Suppressor macrophage treated with lipopolysaccharide for 4 hours (primary cell): ENCODE measurements at places on chromosomes 13 and 19.

- DNase-seq: peak; percentile 83
These were observed at the start of gene UBE2L5 for GRCh38 chr13:30422054-30422839. UBE2L5 (plus strand) TSS chr13:30422493; CDS start chr13:30427991, 5,498 bp downstream.

GRCh38 chr13:99987154-99988019 is 5.8 kb downstream of the ZIC2 start:
- no peak for DNase-seq

DNA sequence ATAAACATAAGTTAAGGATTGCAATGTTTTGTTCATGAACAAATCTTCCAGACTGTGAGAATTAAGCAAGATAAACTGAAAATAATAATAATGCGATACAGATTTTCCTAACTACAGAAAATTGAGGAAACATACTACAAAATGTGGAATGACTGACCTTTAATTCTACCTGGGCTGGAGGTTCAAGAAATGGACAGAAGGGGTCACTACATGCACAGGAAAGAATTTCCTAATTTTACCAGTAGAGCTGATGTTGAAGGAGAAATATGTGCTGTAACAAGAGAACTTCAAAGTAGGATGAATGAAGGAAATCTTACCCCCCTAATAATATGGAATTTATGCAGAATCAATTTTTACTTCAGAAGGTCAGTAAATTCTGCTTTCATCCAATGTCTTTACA is 62.3 kb downstream of the ZNF627 start:
- no peak for DNase-seq

- no peak for DNase-seq
These were observed 837 bp downstream of the GNA15 start for GRCh38 chr19:3136684-3137055.

DNA sequence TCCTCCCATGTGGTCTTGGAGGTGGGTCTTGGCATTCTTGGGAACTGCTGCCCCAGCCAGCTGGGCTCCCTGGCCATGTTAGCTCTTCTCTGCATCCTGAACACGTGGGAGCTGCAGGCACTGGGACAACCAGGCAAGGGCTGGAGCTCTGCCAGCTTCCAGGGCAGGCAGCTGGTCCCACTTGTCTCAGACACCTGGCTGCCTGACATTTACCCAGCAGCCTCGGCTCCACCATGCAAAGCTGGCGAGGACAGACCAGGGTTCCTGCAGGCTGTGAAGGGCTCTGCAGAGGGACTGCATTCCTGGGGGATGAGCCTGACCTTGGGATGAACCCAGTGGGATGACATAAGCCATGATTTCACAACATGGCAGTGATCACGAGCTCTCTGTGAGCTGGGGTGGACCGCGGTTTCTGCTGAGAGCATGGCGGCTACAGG is 99.0 kb upstream of the TSHZ3 start:
- DNase-seq: no peak

- no peak for DNase-seq
These were observed 191.6 kb downstream of the DLEU7 start for GRCh38 chr13:50651922-50652321.

DNA sequence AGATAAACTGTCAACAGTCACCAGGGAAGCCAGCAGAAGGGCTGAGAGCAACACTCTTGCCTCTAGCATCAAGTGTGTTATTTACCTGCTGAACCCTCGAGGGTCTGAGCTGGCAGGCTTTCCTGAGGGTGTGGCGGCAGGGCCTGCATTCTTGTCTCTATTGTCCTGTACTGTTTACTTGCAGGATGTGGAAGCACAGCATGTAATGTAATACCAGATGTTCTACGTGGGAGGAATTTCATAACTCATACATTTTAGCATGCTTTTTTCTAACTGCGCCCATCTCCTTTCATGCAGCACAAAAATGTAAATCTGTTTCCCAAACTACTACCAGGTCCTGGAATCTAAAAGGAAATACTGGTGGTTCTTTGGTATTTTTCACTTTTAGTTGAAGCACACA is 153.1 kb downstream of the RGCC start:
- DNase-seq: no peak

DNA sequence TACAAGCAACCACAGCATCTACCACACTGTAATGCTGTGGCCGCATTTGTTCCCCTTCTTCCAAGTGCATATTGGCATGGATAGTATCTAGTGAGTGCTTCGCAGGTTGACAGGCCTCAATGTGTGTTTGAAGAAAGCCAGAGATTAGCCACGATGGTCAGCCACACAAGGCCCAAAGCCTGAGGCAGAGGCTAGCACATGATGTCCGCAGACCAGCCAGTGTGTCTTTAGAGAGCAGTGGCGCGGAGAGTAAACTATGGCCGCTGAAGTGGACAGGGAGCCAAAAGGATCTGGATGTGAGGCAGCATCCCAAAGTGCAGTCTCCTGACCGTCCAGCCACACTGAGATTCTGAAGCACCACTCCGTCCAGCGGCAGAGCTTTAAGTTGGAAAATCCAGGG is 36.0 kb downstream of the BRD4 start:
- no peak for DNase-seq

GRCh38 chr19:3801412-3802096 is 15.4 kb upstream of the MATK start:
- DNase-seq: no peak

- DNase-seq: no peak
These were observed 24.7 kb downstream of the ZSWIM9 start for GRCh38 chr19:48194844-48195830.

- DNase-seq: peak; percentile 5
These were observed 343.1 kb downstream of the MZT1 start for GRCh38 chr13:72384186-72384823.

DNA sequence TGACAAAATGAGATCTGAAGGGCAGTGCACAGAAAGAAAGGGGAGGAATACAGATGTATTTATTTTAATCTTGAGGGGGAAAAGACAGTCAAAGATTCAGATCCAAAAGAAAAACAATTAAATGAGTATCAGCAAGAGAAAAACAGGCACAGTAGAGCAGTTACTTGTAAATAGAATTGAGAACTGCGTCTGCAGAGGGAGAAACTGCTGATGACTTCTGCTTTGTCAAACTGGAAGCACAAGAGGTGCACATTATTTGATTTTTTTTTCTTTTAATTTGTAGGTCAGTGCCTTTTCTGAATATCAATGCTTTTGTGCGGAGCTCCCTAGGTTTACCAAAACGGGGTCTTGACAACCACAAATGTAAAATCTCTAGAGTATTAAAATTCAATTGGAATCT is 37.3 kb downstream of the EFNB2 start:
- no peak for DNase-seq

- peak; percentile 79 for DNase-seq
These were observed 22.4 kb downstream of the EPSTI1 start for GRCh38 chr13:42969565-42970172.

- DNase-seq: peak; percentile 42
These were observed 17.5 kb upstream of the NANOS3 start for GRCh38 chr19:13859361-13859880.

- no peak for DNase-seq
These were observed 162.5 kb downstream of the LMO7 start for GRCh38 chr13:75798353-75799255.

- DNase-seq: peak; percentile 86
These were observed 4.3 kb downstream of the ZGLP1 start for GRCh38 chr19:10305139-10305806.

DNA sequence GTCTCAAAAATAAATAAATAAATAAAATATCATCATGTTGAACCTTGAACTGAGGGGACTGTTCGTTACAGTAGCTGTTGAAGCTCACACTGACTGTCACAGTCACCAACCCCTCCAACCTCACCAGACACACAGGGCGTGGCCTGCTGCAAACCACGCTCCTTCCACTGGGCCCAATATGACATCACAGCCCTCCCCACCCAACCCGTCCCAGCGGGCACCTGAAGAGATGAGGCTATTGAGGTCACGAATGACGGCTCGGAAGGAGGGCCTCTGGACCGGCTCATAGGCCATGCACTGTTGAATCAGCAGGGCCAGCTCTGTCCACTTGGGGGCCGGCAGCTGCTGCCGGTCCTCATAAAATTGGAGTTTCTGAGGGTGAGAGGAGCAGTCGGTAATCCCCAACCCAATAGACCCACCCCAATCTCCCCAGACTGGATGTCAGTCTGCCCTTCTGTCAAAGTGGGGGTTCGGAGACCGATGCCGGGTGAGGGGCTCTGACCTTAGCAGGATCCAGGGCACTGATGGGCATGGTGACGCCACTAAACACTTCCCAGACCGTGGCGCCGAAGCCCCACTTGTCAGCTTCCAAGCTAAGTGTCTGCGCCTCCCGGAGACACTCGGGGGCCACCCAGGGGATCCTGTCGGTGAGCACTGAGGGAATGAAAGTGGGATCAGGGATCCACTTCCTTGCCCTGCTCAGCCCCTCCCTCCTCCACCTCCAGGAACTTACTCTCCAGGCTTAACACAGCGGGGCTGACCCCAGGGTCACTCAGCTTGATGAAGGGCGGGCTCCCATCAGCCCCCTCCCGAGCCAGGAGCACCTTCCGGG is 13.2 kb downstream of the JAK3 start:
- DNase-seq: no peak

DNA sequence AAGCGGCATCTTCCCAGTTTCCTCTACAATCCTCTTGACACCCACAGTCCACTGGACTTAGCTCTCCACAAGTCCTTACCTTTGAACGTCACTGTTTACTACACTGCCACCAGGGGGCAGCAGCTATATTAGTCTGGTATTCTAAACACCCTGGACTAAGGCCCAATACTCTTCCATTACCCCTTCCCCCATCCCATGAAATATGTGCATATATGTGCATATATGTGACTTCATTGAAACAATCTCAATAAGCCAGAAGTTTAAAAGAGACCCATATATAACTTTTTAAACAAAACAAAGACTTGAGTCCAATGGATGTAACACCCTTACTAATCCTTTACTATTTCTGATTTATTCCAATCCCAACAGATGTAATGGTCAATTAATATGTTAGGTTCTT is 15.5 kb downstream of the GGACT start:
- peak; percentile 87 for DNase-seq

DNA sequence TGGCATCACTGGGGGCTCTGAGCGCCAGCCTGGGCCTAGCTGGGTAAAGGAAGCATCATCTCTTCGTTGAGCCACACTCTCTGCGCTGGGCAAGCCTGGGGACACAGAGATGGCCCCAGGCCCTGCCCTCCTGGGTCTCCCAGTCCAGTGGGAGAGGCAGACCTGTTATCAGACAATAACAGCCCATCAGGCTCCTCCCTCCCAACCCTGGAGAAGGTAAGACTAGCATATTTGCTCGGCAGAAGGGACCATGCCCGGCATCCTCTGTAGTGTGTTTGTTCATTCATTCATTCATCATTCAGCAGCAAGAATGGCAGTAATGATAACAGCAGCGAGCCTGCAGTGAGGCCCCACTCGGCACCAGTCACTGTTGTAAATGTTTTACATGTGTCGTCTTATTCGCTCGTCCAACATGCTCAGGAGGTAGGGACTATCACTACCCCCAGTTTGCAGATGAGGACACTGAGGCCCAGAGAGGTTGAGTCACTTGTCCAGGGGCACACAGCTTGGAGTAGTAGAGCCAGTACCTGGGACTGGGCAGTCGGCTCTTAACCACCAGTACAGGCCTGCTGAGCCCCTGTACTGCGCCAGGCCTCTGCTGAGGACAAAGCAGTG is 33.2 kb downstream of the PAK4 start:
- DNase-seq: no peak

DNA sequence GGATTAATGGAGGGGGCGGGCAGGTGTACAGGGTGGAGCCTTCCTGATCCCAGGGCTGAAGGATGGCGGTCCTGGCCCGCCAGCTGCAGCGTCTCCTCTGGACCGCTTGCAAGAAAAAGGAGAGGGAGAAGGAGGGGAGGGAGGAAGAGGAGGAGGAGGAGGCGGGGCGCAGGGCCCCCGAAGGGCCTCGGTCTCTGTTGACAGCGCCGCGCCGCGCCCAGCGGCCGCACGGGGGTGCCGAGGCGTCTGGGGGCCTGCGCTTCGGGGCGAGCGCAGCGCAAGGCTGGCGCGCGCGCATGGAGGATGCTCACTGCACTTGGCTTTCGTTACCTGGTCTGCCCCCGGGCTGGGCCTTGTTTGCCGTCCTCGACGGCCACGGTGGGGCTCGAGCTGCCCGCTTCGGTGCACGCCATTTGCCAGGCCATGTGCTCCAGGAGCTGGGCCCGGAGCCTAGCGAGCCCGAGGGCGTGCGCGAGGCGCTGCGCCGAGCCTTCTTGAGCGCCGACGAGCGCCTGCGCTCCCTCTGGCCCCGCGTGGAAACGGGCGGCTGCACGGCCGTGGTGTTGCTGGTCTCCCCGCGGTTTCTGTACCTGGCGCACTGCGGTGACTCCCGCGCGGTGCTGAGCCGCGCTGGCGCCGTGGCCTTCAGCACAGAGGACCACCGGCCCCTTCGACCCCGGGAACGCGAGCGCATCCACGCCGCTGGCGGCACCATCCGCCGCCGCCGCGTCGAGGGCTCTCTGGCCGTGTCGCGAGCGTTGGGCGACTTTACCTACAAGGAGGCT is at the start of gene PPM1N:
PPM1N (plus strand) TSS at position 33 of the 785 bp plus-strand sequence; CDS start at position 63, 30 bp downstream.
- DNase-seq: no peak

DNA sequence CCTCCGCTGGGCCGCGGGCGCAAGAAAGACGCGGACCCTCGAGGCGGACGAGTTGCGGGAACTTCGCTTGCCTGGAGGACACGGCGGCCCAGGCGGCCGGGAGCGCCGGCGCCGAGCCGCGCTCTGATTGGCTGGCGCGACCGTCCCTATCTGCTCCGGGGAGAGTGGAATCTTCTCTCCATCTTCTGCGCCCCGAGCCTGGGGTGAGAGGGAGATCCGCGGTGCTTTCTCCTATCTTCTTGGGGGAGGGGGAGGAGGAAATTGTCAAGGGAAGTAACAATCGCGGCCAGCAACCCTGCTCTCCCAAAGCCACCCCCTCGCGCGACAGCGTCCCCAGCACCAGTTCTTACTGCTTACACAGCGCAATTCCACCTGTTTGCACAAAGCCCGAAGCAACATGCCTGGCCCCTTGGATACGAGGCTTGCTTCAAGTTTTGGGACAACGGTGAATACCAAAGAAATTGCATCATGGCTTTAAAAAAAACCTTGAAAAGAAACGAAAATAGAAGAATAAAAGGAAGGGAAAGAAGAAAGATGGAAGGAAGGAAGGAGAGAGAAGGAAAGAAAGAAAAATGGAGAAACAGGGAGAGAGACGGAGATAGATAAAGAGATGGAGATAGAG is 4.8 kb downstream of the SOX21 start:
- DNase-seq: no peak

- DNase-seq: no peak
These were observed 29.5 kb upstream of the SACS start for GRCh38 chr13:23462815-23463559.

- no peak for DNase-seq
These were observed 99.3 kb downstream of the ZNF536 start for GRCh38 chr19:30471441-30471840.

GRCh38 chr19:19420570-19421298 is 15.3 kb downstream of the GATAD2A start:
- DNase-seq: peak; percentile 60
